ENCODE measurements at places on chromosomes 6 and 20.

DNA sequence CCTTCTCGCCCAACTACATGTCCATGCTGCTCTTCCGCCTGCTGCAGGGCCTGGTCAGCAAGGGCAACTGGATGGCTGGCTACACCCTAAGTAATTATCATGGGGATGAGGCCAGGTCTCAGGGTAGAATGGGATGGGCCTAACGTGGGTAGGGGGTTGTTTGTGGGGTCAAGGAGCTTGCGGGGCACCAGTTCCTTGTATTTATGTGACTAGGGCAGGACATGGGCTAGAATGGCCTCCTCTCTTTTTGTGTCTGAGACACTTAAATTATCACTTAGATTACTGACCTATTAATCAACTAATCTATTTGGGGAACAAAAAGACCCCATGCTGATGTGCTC is 10.7 kb downstream of the SLC22A1 start:
- no peak for DNase-seq

DNA sequence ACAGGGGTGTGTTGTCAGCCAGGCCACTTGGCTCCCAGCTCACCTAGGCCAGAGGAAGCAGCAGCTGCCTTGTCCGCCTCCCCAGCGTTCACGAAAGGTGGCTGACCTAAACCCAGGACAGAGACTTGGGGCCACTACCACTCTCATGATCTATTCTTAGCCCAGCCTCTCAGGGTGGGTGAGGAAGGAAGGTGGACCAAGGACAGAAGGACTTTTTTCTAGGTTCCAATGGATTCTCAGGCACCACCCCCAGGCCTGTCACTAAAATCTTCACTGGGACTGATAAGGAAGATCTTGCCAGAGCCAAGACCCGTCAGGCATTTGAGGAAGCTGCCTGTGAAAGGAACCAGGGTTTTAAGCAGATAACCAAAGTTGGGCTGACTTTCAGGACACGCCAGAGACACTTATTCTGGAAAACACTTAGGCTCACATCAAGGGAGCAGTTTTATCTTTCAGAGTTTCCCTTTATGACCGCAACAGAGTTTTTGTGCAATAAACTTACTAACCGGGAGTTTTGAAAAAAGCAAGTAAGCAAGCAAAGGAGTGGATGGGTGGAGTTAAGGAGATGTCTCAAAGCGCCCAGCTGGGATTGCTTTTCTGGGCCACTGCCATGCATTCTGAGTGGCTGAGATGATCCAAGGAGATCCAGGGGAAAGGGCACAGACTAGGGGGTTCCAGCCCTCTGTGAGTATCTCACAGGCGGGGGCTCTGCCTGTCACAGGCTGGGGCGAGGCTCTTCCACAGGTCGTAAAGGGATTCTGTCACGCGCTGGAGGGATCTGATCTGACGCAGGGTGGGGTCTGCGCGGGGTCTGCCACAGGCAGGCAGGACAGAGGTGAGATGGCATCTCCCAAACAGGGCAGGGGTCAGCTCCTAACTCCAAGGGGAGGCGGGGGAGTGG is 989 bp downstream of the FITM2 start:
- no peak for DNase-seq

DNA sequence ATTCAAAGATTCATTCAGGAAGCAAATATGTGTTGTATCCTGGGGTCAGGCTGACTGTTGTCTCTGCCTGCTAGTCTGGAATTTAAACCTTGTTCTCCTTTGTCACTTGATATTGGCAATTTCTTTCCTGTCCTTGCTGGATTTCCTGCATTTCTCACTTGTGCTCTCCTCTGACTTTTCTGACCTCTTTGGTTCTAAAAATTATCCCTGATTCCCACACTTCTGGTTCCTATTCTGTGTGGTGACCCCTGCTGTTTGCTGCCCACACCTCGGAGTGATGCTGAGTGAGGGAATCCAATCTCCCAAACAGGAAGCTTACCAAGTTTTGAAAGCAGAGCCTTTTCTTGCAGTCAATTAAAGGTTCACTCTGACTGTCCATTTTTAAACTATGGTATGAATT is 345.3 kb downstream of the CDKAL1 start:
- no peak for DNase-seq

DNA sequence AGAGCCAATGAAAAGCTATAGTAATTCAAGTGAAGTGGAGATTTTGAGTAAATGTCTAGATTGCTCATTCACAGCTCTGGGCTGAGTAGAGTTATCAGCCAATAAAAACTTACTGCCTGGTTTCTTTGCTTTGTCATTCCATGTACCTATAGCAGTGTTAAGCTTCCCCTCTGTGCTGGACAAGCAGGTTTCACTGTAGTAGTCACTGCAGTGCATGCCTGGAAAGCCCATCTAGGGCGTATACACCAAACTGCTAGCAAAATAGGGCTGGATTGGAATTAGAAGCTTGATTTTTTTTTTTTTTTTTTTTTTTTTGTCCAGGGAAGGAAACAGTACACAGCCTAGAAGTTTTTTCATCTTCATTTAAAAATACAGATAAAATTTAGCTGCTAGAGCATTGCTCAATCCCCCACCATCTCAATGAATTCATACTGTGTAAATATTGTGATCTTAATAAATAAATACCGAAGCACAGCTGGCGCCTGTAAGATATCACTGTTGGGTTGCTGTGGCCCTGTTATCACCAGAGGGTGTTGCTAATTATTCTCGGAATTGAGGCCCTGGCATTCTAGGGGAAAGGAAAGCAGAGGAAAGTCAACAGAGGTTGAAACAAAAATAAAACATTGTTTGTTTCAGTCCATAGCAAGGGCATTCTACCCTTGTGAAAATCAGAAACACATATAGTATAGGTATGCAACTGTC is 968.5 kb upstream of the GJE1 start:
- no peak for DNase-seq

GRCh38 chr6:1250489-1251197 is 61.3 kb upstream of the FOXQ1 start:
- no peak for DNase-seq

DNA sequence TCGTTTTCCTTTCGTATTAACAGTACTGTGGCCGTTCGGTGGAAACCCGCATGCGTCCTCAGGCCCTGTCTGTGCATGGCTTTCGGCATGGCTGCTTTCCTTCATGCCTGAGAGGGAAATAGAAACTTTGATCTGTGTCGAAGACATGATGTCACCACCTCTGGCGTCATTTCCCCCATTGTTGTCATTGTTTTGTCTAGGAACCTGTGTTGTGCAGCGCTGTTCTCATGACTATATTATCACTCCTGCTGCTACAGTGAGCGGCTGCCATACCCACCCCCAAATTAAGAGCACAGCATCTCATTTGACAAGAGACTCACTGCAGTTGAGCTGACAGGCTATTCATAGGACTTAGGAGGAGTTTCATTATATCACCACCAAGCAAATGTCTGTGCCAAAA is 172.3 kb downstream of the TMEM242 start:
- DNase-seq: no peak

GRCh38 chr6:152981219-152981618 is 1.6 kb downstream of the FBXO5 start:
- no peak for DNase-seq

- DNase-seq: no peak
Measured at GRCh38 chr20:38144598-38144973, 20.5 kb downstream of the TGM2 start.

DNA sequence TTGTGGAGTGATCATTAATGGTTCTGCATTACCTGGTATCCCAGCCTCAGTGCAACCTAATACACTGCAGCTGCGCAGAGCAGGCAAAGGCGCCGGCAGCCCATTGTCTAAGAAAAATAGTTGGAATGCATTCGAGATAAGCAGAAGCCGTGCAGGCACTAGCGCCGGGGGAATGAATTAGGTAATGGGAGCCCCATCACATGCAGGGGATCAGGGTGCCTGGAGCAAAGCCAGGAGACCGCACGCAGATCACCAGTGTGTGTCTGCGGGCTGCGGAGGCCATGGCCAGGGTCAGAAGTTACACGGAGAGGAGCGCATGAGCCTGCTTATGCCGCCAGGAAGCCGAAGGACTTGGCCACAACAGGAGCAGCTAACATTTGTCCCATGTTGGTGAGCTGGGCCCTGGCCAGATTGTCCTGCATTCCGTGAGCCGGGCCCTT is 156.8 kb downstream of the DLL1 start:
- DNase-seq: no peak

DNA sequence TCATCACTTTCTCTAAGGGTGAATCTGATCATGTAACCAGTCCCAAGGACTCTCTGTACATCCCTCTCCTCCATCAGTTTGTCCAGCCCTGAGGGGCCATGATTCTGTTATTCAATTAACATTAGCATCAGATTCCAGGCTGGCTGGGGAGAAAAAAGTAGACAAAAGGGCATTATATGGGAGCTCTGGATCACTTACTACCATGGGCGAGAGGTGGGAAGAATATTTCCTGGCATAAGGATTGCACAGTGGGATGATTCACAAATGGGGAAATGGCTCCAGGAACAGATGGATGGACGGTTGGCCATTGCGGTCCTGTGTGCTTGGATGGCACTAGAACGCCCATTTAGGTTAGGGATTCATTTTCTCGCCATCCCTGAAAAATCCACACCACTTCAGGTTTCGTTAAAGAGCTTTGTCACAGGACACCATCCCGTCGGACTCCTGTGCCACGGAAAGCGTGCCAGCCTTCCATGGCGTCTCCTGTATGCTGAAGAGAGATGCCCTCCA is 112.6 kb downstream of the THBS2 start:
- DNase-seq: no peak

GRCh38 chr20:50101281-50101680 is 11.7 kb downstream of the UBE2V1 start:
- DNase-seq: no peak

GRCh38 chr6:71457929-71458328 is 169.3 kb downstream of the OGFRL1 start:
- DNase-seq: no peak

GRCh38 chr6:13427801-13428582 is 59.4 kb downstream of the GFOD1 start:
- DNase-seq: peak; percentile 69

DNA sequence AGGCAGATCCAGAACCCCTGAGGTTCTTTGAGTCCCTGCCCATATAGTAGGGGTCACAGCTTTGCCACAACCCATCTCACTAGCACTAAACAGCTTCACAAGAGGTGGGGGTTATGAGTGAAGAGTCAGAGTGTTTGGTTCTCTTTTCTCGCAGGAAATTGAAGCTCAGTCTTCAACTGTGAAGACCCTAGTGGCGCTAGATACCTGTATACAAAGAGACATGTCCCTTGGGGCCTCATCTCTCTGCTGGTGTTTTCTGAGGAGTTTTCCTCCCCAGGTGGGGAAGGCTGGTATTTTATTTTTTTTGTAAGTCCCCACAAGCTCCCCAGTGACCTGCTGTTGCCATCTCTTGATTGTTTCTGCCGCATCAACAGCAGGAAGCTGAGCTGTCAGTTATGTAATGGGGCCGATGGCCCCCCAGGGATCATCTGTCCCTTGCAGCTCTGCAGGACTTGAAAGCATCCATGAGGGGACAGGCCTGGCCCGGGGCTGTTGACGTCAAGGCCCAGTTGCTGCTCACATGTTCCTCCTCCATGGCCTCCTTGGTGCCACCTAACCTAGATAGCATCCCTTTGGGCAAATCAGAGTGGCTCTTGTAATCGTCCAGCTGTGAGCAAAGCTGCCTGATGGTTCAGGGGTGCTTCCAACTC is 23.1 kb downstream of the STK35 start:
- DNase-seq: no peak

DNA sequence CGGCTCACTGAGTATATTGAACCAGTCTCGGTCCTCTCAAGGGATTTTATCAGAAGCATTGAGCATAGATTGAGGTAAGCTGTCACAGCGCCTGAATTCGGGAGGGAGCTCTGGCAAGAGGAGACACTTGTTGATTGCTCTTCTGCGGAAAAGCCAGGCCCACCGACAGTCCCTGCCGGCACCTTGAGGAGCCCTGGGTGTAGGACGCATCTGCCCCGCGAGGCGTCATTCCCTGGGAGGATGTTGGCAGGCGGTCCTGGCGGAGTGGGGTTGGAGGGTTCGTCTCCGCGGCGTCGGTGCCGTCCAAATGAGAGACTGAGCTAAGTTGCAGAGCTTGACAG is 843 bp downstream of the FBXO9 start:
- peak; percentile 23 for DNase-seq

All from stimulated activated CD4-positive, alpha-beta T cell treated with anti-CD3 and anti-CD28 coated beads, Interleukin-4, amount 100 ng/mL, for 4 hours (primary cell).